ENCODE measurements at places on chromosomes 16 and 17. TPM values are rescaled to one million over a fixed set of nuclear protein-coding genes. Genes with fewer than 3 reads are reported as not detected.

MT1A gene
- total RNA-seq = 0.74 TPM

DNA sequence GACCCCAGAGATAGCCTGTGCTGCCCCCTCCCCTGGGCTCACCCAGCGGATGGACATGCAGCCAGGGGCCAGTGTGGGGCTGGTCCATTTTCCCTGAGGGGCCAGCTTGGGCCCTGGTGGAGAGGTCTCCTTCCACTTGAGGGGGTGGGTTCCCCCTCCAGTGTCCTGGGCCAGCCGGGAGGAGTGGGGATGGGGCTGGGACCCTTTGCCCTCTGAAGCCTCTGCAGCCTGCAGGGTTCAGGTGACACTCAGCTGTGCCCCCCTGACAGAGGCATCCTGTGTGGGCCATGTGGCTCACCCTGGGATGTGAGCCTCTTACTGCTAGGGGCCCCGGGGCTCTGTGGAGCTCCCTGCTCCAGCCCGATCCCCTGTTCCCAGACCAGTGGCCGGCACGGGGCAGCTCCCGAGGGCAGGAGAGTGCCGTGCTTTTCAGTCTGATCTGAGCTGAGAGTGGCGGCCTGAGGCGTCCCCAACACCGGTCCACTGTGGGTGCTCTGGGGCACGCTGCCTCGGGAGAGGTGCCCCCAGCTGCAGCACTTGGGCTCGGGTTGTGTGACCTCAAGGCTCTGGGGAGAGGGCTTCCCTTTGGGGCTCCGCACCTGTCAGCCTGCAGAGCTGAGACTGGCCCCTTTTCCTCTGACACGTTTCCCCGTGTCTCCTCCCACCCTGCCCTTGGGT, 439 bp upstream of the GNG13 start:
- no peak for DNase-seq

GRCh38 chr16:11374255-11374654, 29.0 kb downstream of the RMI2 start:
- no peak for DNase-seq

RPH3AL gene
- 7.2 TPM for total RNA-seq

Measured in activated T-cell treated with anti-CD3 and anti-CD28 coated beads, Interleukin-2, amount 50 U/mL, for 72 hours (primary cell).